Stimulated activated CD8-positive, alpha-beta memory T cell treated with anti-CD3 and anti-CD28 coated beads, Interleukin-4, amount 100 ng/mL, for 1 hour (primary cell): ENCODE measurements at places on chromosomes 3 and 15.

DNA sequence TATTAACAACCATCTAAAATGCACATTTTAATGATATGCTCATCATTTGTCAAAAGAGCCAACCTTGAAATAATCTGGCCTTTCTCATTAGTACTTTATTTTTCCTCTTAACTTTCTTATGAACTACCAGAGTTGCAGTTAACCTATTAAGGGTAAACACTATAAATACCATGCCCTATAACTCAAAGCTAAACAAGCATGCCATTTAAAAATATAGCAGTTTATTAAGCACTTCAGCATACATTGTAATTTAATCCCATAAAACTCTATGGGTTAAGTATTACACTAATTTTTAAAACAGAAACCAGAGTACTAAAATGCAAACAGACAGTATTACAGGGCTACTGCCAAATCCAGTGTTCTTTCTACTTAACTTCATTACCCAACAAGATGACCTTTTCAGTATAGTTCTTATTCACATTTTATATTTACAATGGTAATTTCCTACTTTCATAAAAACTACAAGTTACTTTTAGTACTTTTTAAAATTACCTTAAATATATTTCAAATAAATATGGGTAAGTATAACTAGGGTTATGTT lies 11.8 kb downstream of the NPTN start:
- no peak for DNase-seq

GRCh38 chr3:66499881-66500575 lies 794 bp downstream of the LRIG1 start:
- DNase-seq = no peak

DNA sequence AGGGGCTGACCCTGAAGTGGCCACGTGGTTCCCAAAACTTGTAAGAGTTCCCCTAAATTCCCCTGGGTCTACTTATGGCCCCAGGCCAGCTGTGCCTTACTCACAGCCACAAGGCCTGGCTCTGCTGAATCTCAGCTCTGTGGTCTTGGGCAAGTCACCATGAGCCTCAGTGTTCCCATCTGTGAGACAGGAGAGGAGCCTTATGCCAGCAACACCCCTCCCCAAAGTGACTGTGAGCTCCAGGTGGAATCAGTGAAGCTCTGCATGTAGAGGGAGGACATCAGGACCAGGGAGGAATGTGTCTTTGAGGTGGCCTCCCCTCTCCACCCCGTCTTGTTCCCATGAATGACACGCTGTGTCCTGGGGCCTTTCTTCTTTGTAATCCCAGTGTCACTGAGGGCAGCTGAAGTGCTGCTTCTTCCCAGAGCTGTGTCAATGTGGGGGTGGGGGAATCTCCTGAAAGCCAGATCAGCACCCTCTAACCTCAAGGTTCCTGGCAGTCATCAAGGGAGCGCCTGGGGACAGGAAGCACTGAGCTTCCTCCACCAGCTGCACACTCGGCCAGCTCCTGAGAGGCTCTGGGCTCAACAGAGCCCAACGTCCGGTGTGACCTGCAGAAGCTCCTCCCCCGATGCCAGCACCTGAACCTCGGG lies 258.9 kb downstream of the UACA start:
- DNase-seq = no peak

GRCh38 chr3:71425491-71426071 lies 157.9 kb downstream of the FOXP1 start:
- no peak for DNase-seq

DNA sequence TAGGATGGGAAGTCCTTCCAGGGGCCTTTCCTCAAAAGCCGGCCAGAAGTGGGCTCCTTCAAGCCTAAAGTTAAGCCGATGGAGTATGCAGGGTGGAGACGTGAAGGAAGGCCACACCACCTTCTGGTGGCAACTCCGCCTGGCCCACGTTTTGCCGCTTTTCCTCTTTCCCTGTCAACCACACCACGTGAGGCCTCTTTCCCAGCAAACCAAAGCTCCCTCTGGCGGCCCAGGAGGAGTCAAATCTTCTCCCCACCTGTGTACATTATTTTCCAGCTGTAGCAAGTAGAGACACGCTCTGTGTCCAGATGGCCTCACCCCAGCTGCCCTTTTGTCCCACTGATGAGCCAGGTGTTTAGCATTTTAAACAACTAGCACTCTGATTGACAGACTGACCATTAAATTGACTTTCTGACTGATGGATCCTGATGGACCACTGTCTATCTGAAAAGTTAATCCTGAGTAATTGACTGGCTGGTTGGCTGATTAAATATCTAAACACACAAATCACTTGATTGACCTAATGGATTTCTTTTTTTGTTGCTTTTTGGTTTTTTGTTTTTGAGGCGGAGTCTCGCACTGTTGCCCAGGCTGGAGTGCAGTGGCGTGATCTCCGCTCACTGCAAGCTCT lies 59.6 kb upstream of the ZBTB38 start:
- DNase-seq = no peak

DNA sequence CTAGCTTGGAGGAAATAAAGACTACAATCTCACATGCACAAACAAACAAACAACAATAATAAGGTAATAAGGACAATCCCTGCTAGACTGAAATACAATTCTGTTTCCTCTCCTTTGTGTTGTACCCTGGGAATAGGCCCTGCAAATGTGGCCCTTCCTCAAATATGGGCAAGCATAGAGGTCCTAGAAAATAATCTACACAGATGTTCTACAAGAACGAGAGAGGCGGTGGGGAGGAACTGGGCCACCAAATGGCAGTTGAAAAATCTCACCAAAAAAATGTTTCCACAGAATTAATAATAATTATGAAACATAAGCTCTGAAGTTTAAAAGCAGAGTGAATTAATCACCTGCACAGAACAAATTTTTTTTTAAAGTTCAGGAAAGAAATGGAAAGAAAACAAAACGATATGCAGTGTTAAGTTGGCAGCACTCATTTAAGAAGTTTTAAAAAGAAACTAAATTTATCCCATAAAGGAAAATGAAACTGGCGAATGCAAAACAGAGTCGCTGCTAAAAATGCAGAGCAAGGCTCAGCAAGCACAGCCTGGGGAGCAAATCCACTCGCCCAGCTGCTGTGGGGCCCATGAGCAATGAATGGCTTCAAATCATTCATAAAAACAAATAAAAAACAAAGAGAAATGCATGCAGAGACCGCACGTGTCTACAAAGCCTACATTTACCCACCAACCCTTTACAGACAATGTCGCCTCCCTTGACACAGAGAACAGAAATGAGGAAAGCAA lies 475.4 kb downstream of the OCA2 start:
- DNase-seq = no peak

- DNase-seq = no peak
Observed at GRCh38 chr3:153073636-153074035, 88.4 kb upstream of the RAP2B start.

- no peak for DNase-seq
Observed at GRCh38 chr3:14959359-14959943, 12.1 kb downstream of the NR2C2 start.

GRCh38 chr3:189699885-189700284 lies 68.7 kb downstream of the TP63 start:
- no peak for DNase-seq

DNA sequence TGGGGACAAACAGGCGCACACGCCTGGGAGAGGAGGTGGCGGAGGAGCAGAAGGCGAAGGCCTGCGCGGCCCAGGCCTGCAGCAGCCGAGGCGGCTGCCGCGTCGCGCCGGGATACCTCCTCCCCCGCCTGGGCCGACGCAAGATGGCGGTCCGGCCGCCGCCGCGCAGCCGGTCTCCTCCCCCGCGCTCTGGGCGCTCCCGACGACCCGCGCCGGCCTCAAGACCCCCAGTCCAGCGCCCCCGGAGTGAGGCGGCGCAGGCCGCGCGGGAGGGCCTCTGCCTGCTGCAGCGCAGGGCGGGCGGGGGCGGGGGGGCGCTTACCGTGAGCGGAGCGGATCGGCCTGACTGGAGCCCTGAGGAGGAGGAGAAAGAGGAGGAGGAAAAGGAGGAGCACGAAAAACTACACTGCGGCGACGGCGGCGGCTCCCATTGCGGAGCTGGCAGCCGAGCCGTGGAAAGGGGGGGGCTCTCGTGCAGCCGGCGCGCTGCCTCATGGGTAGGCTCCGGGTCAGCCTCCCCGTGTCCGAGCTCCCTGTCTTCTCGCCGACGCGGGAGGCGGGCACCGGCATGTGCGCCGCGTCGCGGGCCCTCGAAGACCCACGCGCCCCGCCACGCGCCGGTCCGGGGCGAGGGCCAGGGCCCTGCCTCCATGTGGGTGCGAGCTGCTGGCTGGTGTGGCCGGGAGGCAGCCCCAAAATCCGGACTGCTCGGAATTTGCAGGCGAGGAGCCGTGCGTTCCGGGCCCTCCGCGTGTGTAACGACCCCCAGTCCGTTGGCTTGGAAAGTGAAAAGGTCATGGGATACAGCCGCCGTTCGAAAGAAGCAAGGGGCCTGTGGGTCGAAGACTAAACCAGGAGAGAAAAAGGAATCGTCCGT lies at the start of gene ZNF280D:
Gene ZNF280D, minus strand, starts transcription at position 374 of the 877 bp plus-strand sequence. CDS start 26,400 bp downstream, outside the sequence.
- peak; percentile 57 for DNase-seq

- no peak for DNase-seq
Observed at GRCh38 chr3:70360979-70361760, 48.7 kb upstream of the MDFIC2 start.

- no peak for DNase-seq
Observed at GRCh38 chr15:58454950-58455401, 23.2 kb downstream of the LIPC start.

- no peak for DNase-seq
Observed at GRCh38 chr15:82959423-82959822, 6.9 kb upstream of the HOMER2 start.

DNA sequence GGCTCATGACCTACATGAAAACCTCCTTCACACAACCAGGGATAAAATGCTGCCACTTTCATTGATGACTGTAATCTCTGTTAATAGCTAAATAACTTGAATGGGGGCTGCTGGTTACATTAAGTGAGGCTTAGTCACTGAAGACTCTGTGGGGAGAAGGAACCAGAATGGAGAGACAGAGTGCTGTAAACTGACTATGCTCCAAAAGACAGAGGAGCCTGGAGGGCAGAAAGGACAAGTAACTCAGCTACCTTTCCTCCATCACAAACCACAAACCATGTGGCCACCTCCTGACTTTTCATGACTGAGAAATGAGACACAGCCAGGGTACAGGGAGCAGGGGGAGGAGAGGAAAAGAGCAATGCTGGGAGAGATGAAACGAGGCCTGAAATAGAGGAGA lies 97.1 kb upstream of the TRIM42 start:
- DNase-seq = no peak

DNA sequence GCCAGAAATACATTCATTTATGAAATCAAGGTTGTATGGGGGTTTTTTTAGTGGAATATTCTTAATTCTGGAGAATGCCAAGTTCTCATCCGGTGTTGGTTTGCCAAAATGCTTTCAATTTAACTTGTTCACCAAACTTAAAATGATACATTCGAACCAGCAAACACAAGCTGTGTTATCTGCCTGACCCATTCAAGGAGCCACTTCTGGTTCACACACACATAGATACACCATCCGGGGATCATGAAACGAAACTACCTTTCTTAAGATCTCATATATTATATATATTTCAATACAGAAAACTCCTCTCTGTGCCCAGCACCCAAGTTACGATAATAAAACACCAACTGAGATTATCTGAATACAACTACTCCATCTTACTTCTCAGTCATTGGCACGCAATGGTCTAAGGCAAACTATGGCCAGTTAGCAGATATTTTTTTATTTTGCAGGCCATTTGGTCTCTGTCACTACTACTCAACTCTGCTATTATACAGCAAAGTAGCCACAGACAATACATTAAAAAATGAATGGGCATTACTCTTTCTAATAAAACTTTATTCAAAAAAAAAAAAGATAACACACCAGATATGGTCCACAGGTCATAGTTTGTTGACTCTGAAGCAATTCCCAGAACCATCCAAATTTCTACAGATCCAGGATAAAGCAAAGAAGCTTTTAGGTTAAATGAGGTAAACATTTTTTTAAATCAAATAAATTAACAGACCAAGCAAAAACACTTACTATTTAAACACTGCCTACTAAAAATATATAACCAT lies 89.6 kb downstream of the TBL1XR1 start:
- DNase-seq = no peak

DNA sequence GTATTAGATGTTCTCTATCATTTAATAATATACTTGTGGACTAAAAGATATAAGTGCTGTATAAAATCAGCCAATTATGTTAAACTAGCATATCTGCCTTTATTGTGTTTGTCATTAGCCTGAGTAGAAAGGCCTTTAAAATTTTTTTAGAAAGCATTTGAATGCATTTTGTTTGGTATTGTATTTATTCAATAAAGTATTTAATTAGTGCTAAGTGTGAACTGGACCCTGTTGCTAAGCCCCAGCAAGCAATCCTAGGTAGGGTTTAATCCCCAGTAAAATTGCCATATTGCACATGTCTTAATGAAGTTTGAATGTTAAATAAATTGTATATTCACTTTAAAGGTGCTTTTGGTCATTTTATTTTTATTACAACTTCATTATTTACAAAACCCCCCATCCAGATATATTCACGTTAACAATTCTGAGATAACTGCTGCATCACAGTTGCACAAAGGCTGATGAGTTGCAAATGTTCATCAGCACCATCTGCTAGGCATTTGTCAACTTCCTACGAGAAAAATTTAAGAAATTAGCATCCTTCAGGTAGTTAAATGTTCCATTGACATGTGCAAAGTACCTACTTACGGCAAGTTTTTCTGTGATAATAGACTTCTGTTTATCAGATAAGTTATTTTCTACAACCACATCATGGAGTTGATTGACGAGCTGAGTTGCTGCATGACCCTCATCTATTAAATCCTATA lies 6.3 kb downstream of the EIF4A2 start:
- no peak for DNase-seq

DNA sequence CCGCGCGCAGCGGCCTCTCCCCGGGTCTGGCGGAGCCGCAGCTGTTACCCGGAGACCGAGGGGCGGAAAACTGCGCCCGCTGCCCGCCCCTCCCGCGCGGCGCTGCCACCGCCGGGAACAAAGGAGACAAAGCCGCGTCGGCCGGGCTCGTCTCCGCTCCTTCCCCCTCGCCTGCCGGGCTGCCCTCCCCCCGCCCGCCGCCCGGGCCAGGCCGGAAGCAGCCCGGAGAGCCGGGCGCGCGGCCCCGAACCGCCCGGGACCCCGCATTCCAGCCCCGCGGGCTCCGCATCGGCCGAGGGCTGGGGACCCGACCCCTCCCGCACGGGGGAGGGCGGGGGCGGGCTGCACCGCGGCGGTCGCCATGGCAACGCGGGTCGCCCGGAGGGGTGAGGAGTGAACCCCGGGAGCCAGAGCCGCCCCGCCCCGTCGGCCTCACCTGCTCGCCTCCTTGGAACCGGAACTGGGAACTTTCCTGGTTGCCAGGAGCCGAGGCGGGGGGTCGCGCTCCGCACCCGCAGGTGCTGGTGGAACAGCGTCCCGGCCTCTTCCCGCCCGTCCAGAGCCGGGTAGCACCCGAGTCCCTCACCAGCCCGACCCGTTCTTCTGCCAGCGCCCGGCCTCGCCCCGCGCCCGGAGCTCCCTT lies 448 bp downstream of the PLXNB1 start:
- DNase-seq = peak; percentile 34

DNA sequence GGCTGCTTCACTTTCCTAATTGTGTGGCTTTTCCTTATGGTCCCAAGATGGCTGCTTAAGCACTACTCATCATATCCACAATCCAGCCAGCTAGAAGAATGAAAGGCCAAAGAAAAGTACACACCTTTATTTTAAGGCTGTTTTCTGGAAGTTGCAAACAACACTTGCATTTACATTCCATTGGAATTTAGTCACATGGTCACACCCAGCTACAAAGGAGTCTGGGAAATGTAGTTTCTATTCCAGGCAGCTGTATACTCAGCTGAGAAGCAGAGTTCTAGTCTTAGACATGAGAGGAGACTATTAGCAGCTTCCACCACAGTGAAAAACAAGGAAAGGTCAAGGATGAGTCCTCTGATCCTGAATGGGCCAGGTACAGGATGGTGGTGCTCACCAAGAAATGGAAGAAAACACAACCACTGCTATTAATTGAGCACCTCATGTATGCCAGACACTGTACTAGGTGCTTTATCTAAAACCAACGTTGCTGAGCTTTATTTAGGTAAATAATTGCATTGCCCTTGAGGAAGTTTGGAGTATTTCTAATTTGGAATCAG lies 28.0 kb upstream of the ATG7 start:
- no peak for DNase-seq
